ENCODE measurements at places on chromosomes 1 and 21.

DNA sequence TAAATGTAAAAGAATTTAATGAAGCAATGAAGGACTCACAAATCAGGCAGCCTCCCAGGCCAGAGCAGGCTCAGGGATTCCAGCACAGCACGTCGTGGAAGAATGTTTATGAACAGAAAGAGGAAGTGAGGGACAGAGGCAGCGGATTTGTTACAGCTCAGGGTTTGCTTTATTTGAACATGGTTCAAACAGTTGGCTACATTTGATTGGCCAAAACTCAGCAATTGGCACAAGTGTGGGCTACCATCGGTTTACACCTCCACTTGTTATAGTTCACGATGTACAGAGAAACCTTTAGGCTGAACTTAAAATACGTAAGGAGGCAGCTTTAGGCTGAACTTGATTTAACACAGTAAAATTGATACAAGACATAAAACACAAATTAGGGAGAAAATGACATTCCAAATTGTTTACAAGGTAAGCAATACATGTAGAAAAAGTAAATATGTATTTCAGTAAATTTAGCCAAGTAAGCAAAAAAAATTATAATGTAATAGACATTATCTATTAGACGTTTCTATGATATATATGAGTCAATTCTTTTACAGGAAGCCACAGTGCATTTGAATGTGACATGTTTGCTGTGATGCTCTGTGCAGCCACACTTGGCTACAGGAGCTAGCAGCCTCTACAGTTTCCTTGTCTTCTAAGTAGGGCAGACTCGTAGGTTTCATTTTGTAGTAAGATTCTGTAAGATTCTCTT, 126.5 kb downstream of the ADSS2 start:
- DNase-seq: no peak

DNA sequence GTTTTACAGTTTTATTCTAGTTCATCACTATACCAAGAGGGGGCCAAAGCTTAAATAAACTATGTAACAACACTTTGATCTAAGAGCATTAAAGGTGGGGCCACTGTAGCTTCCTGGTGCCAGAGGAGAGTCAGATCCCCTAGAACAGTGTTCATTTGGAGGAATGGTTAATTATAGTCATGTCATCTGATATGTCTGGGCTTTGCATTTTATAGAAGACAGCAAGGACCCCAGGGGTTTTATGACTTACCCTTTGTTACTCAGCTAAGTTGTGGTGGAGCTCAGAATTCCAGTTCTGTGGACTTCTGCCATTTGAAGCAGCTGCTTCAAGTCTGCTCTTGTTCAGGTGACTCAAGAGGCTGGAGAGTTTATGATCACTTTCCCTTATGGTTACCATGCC, 16.7 kb downstream of the KDM4A start:
- no peak for DNase-seq

GRCh38 chr1:244448279-244449036, 3.3 kb downstream of the ADSS2 start:
- DNase-seq: no peak

GRCh38 chr1:214506972-214507431, 44.4 kb downstream of the PTPN14 start:
- no peak for DNase-seq

GRCh38 chr1:201172999-201173610, 17.5 kb upstream of the IGFN1 start:
- no peak for DNase-seq

DNA sequence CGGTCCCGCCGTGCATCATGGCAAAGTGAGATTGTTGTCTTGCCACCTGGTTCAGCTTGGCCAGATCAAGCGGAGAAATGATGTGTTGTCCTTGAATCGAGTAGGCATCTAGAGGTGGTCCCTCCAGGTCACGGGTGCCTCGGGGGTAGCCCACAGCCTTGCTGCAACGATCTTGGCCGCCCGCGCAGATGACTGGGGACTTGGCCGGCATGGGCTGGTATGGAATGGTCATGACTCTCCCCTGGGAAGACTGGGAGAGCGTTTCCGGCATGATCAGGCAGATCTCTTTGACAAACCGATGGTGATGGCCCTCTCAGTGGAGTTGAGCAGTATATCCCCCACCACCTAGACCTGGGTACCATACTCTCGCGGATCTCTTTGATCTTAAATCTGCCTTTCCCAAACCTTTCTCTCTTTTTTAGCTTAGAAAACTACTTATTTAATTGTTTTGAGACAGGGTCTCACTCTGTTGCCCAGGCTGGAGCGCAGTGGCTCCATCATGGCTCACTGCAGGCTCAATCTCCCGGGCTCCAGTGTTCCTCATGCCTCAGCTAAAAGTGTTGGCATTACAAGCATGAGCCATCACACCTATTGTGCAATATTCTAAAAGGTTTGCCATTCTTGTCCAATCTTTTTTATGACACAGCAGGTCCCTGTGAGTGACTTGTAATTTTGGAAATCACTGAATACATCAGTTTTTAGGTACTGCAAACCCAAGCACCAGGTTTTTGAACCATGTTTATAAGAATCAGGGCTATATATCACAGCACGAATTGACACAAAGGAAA, 9.4 kb upstream of the ELAPOR1 start:
- no peak for DNase-seq

DNA sequence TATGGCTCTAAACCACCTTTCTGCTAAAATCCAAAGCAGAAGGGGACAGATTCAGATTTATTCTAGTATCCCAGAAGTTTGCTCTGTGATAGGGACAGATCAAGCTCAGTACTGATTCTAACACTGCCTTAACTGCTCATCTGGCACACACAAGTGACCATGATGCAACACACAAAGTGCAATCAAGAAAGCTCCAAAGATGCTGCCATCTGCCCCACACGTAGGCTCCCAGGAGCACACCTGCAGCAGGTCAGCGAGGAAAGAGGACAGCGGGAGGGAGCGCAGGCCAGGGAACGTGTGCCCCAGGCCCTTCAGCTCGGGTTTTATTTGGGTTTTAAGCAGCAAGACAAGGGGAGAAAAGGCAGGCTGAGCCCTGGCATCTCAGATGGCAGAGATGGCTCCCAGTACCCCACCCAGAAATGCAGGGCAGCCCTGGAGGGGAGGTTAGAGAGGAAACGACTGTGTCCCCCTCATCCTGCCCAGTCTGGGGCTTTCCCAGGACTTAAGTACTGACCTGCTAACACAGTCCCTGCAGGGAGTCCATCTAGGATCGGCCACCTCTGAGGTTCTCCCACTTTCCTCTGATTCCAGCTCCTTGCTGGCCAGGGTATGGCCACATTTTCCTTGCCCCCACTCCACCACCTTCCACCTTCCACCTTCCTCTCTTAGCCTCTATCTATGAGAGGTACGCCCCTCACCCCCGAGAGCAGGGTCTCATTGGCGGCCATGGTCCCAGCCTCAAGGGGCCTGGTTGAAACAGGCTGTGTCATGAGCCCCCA, 1.2 kb downstream of the TRIM11 start:
- DNase-seq: no peak

DNA sequence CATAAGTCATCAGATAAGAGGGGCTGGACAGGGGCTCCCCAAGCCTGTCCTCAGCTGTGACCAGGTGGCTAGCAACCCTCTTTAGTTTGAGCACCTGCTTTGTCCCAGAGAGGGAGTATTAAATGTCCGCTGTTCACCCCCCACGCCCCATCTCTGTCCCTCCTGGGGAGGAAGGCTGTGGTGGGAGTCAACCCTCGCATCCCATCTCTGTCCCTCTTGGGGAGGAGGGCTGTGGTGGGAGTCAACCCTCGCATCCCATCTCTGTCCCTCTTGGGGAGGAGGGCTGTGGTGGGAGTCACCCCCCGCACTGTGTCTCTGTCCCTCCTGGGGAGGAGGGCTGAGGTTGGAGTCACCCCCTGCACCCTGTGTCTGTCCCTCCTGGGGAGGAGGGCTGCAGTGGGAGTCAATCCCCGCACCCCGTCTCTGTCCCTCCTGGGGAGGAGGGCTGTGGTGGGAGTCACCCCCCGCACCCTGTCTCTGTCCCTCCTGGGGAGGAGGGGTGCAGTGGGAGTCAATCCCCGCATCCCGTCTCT, 72.6 kb upstream of the ABCG1 start:
- DNase-seq: no peak

GRCh38 chr1:184189361-184189760, 137.8 kb downstream of the TSEN15 start:
- no peak for DNase-seq

DNA sequence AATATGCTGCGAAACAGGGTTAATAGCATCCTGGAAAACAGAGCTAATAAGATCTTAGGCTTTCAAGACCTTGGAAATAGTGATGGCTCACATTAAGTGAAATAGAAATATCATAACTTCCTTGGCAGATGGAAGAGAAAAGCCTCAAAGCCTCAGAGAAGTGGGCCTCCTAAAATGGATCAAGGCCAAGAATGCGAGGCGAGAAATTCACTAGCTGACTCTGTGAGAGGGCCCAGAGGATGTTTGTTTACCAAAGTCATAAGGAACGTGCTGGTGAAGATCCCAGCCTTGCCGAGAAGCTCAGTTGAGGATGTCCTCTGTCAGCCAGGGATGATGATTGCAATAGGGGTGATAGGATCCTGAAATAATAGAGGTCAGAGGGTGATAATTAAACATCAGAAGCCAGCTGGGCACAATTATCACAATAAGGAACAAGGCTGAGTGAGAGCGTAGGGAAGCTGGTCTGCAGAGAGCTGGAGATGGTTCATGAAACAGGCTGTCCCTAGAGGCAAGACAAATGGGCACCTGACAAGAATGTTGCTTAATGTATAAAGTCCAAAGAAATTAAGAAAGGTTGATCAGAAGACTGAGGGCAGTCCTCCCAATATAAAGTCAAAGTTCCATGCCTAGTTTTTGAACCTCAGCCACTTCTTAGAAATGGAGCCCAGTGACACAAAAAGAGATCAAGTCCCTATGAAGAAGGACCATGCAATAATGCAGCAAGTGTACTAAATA, 101.7 kb upstream of the COG2 start:
- DNase-seq: no peak

DNA sequence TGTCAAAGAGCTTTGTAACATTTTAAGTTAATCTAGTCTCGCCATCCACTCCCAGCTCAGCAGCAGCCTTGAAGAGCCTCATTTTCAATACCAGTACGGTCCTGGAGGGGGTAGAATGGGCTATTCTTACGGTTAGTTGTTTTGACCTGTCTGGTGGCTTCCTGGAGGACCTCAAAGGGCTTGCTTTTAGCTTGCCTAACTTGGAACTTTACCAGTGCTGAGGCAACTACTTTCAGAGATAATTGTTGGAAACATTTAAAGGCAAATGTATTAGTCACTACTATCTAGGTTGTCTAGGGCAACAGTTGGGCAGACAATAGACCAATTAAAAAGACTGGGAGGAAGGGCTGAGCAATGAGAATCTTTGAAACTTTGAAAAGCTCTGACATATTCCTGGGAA, 56.0 kb downstream of the TTLL7 start:
- no peak for DNase-seq

GRCh38 chr1:3702528-3702927, 49.7 kb upstream of the CCDC27 start:
- DNase-seq: no peak

- DNase-seq: no peak
These were observed 47.5 kb upstream of the SLC19A1 start for GRCh38 chr21:45589686-45590245.

GRCh38 chr1:7558481-7558880, 212.6 kb upstream of the VAMP3 start:
- DNase-seq: no peak

GRCh38 chr1:3237994-3238702, 169.1 kb downstream of the PRDM16 start:
- peak; percentile 59 for DNase-seq

GRCh38 chr21:40547906-40548513, 298.9 kb downstream of the DSCAM start:
- no peak for DNase-seq

- no peak for DNase-seq
These were observed 69.6 kb downstream of the LHX4 start for GRCh38 chr1:180299479-180300221.

GRCh38 chr1:7471836-7472235, 299.3 kb upstream of the VAMP3 start:
- no peak for DNase-seq

GRCh38 chr1:112250892-112251291, 145.1 kb upstream of the CTTNBP2NL start:
- no peak for DNase-seq

DNA sequence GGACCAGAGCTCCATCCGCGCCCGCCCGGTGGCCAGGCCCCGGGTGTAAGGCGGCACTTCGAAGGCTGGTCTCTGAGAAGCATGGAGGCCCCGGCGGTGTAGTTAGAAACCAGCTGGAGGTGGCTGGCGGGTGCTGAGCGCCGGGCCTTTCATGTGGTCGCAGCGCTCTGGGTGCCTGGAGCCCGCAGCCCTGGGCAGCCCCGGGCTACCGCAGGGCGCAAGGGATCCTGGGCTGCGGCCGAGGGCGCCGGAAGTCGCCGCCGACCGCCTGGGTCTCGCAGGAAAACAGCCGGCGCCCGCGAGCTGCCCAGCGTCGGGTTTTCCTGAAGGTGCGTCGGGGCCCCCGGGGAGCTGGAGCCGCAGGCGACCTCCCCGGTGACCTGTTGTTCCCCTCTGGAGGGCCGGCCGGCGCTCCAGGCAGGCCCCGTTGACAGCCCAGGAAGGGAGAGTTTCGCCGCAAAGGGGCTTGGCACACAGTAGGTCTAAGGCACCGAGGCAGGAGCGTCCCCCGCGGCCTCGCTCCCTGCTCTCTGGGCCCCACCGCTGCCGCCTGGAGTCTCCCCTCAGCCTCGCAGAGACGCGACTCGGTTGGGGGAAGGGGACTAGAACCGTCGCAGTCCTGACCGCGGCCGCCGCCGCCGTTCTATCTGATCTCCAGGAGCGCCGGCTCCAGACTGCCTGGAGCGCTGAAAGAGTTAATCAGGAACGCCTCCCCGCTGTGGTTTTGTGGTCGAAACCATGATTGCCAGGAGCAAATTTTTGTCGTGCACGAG, 2.7 kb downstream of the GRHL3 start:
- DNase-seq: no peak

DNA sequence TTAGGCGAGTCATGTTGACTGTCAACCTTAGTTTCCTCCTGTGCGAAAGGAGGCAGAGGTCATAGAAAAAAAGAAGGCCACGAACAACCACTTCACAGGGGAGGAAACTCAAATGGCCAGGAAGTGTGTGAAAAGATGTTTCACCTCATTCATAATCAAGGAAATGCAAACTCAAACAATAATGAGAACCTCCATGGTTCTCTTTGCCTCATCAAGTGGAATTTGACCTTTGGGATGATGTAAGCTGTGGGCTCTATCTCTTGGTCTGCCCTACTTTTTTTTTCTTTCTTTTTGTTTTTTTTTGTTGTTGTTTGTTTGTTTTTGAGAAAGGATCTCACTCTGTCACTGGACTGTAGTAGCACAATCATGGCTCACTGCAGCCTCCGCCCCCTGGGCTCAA, 55.9 kb upstream of the GRHL3 start:
- DNase-seq: no peak

DNA sequence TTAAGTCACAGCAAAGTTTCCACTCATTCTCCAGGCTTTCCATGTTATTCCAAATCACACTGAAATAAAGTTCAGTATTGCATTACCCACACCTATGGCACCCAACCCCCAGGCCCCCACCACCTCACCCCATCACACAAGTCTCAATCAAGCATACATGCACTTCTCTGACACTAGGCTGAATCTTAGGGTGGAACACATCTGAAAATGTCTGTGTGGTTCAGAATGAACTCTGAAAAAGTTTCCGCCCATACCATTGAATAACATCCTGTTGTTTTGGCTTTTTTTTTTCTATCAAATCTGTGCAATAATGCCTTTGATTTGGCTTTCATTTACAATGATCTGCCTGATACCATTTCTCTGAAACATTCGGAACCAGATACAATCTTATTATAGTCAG, 25.8 kb upstream of the LRRC8C start:
- no peak for DNase-seq

Measured in DMS153 (cell line).